PC-9 (cell line): ENCODE measurements at places on chromosomes 2 and 18. TPM values are rescaled to one million over a fixed set of nuclear protein-coding genes. Genes with fewer than 3 reads are reported as not detected.

DNA sequence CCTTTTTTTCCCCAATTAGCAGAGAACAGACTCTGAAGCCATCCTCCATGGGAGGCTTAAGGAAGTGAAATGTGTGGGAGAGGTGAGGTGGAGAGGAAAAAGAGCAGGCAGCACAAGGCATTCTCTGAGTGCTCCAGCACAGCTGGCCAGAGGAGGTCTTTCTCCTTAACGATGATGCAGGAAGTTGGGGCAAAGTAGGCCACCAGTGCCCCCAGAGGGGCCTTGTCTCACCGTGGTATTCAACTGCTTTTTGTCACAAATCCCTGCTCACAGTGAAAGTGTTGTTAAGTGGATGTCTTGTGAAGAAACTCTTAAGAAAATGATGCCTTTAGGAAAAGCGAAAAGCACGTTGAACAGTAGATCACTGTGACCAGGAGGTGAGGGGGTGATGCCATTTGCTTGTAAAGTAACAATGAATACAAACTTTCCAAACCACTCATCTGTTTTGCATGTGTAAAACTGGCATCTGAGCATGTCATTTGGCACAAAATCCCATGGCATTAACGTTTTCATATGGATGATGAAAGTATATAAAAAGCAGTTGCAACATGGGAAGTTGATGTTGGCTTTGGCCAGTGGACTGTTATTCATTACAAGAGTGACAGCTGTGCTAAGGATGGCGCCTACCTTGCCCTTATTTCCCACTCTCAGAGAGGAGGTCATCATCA is 49.2 kb upstream of the CDC42EP3 start:
- no peak overlapping the region for H3K4me3 ChIP-seq
- no peaks in the 10 kb centered on the region for H3K27me3 ChIP-seq
- no peaks in the 10 kb centered on the region for H3K4me1 ChIP-seq
- no peak for DNase-seq
- H3K27ac ChIP-seq: no peak overlapping the region

Gene NCKAP1
- 274 and 308 TPM in 2 replicates for total RNA-seq

Gene FAM228A
- not detected in 2 replicates for total RNA-seq

Gene INHA
- 5.2 and 9.1 TPM in 2 replicates for total RNA-seq
